ENCODE measurements at places on chromosomes 4 and X.

DNA sequence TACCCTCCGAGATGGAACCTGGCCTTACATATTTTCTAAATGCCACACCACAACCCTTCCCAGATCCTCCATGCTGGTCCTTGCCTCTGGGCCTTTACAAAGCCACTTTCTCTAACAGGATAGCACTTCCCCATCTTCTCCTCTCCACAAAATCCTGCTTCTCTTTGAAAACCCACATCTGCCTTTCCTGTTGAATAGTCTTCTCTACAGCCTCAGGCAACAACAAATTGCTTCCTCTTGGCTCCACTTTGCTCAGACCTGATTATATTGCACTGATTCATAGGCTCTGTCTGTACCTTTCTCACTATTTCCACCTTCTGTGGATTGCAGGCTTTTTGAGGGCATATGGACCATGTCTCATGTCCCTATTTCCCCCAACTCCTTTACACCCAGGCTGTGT, 203.7 kb upstream of the MBNL3 start:
- DNase-seq: no peak

- peak; percentile 81 for DNase-seq
Observed at GRCh38 chrX:135421537-135421931, 210 bp upstream of the SMIM10L2A start.

DNA sequence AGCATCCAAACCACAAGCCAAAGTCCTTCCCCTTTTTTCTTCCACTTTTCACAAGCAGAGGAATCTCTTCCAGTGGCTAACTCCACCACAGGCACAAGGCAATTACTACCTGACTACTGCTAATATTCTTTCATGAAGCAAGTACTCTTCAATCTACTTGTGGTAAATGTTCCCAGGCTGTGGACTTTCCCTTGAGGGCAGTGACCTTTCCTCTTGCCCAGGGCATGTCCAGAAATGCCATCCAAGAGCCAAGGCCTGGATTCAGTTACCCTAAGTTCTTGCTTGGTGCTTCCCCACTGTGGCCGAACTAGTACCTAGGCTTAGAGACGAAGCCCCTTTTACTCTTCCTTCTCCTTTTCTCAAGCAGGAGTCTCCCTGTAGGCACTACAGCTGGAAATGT, 400.7 kb downstream of the DCAF12L2 start:
- DNase-seq: no peak

GRCh38 chrX:154032653-154033052, 13.0 kb upstream of the IRAK1 start:
- no peak for DNase-seq

DNA sequence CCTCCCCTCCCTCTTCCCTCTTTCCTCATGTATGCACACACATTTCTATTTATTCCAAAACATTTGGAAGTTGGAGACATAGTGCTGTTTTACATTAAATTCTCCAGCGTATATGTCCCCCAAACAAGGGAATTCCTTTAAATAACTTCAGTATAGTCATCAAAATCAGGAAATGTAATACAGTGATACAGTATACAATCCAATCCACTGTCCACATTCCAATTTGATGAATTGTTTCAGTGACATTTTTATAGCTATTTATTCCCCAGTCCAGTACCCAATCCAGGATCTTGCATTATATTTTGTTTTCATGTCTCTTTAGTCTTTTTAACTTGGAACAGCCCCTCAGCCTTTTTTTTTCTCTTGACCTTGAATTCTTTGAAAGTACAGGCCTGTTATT, 233.0 kb downstream of the DKK2 start:
- no peak for DNase-seq

DNA sequence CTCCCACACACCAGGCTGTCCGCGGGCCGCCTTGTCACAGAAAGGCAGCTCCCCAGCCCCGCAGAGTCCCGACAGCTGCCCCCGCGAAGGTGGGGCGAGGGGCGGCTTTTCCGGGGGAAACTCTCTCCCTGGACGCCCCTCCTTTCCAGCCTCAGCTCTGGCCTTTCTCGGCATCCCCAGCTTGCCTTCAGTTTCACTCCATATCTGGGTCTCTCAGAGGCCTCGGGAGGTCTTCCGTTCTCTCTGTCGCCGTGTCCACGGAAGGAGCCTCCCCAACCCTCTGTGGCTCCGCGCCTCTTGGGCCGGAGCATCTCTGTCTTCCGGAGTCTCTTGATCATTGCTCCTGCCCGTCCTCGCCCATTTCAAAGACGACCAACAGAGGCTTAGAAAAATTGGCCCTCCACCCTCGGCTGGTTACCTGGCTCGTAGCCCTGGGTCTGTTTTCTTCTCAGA, 6.1 kb upstream of the MSX1 start:
- DNase-seq: no peak

DNA sequence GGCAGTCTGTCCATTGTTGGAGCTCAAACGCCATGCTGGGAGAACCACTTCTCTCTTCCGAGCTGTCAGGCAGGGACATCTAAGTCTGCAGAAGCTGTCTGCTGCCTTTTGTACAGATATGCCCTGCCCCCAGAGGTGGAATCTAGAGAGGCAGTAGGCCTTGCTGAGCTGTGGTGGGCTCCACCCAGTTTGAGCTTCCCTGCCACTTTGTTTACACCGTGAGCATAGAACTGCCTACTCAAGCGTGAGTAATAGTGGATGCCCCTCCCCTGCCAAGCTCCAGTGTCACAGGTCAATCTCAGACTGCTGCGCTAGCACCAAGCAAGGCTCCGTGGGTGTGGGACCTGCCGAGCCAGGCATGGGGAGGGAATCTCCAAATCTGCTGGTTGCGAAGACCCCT, 145.7 kb downstream of the VSIG4 start:
- no peak for DNase-seq

- DNase-seq: no peak
Observed at GRCh38 chrX:3518870-3519269, 172.4 kb upstream of the MXRA5 start.

GRCh38 chr4:123776267-123776666, 379.7 kb downstream of the SPRY1 start:
- DNase-seq: no peak

DNA sequence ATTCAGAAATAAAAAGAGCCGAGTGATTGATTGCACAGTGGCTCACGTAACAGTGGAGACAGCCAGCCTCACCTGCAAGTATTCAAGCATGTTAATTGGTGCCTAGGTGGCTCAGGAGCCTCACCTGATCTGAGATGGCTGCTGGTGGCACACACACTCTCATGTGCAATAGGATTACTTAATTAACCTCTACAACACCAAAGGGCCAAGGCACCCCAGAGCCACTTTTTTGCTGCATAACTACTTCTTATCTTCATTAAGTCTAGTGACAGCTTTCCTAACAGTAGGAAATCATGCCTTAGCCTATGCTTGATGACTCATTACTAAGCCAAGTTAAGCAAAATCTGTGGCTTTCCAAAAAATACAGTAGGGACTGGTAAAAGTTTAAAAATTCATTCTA, 117.3 kb upstream of the NOCT start:
- DNase-seq: no peak

DNA sequence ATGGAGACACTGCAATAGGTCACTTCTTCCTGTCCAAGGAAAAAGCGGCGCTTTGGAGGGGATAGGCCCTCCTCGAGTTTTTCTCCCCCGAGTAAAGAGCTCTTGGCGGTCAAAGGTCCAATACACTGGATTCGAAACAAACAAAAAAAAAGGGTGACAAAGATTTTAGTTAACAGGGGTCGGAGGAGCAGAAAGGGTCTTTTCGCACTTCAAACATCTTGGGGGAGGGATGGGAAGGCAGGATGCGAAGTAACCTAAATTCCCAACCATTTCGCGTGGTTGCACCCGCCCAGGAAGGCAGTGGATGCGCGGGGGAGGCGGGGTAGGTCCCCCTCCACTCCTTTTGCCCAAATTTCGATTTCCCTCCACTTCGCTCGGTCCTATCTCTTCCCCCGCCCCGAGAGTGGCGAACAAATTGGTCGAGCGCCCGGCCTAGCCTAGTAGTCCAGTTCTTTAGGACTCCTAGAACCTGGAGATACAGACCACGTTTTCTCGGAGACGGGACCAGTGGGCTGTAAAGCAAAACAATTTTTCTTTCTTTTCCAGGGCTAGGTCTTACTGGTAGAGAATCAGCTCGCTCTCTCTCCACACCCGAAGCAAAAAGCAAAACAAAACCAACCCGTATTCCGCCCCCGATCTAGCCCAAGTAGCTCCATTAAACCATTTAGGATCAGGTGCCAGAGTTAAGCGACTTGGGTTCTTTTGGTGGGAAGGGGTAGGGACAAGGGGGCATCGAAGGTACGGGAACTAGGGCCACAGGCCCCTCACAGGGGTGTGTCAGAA, 2.0 kb upstream of the STAG2 start:
- no peak for DNase-seq

DNA sequence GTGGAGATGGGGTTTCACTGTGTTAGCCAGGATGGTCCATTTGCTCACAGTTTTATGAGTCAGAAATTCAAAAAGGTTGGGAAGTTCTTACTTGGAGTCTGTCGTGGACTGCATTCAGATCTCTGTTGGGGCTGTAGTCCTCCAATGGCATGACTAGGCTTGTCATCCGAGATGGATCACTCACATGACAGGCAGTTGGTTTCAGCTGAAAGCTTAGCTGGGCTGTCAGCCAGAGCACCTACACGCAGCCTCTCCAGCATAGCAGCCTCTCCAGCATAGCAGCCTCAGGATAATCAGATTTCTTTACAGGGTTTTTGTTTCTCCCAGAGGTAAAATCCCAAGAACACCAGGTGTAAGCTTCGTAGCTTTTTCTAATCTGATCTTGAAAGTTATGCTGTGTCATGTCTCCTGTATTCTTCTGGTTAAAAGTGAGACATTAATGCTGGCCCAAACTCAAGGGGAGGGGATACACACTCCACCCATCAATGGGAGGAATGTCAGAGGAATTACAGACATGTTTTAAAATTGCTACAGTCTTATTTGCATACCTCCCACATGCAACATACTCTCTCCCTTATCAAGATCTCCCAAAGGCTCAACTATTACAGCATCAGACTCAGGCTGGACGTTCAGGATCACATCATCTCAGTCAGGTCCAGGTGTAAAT, 31.6 kb upstream of the SOD3 start:
- no peak for DNase-seq

DNA sequence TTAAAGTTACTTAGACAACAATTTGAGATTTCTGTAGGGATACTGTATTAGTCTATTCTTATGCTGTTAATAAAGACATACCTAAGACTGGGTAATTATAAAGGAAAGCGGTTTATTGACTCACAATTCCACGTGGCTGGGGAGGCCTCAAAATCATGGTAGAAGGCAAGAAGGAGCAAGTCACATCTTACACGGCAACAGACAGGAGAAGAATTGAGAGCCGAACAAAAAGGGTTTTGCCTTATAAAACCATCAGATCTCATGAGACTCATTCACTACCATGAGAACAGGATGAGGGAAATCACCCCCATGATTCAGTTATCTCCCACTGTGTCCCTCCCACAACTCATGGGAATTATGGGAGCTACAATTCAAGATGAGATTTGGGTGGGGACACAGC, 11.0 kb downstream of the PTTG2 start:
- no peak for DNase-seq
